ENCODE measurements at places on chromosomes 4 and X.
A peak's percentile ranks its signal among the peaks of the same experiment; 100 is the strongest.

DNA sequence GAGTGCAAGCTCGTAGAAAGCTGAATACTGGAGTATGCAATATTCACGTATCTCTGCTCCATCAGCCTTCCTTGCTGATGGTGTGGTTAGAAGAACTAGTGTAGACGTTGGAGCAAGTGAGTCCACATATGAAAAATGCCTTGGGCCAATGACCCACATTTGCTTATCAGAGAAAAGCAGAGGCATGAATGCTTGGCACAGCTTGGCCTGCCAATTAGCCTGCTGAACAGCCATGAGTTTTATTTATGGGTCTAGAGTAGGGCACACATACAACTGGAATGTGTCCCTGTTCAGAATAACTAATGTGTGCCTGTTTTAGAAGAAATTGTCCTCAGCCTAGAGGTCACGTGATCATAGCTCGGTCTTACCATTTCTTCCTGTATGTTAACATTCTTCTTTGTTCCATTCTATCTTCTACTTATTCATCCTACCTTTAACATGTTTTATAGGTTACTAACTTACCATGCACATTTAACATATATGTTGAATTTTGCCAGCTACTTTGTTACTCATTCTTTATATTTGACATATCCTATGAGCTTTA, 432.7 kb upstream of the AADAT start:
- no peak for DNase-seq

- no peak for DNase-seq
These were observed 2582.2 kb downstream of the PCDH7 start for GRCh38 chr4:33302321-33302720.

DNA sequence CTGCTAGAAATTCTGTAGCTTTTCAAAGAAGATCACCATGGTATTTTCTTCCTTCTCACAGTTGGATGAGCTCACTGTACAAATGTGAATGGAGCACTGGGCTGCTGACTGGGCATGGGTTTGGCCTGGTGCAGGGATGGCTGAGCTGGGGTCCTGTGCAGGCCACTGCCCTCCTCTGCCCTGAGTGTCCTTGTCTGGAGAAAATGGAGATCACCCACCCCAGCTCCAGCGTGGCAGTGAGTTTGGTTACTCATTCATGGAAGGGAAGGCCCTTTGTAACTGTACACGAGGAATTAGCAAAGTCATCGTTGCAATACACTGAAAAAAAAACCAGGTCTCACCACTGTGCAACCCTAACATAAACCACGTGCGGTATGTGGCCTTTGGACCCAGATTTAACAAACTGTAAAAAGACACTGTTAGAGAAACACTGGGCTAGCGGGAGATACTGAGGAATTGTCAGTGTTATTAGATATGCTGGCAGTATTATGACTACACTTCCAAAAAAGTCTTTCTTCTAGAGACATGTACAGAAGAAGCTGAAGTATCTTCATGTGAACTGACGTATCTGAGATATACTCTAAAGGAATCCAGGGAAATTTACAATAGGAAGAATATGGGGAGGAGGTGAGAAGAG, 16.1 kb upstream of the TBC1D14 start:
- DNase-seq = no peak

GRCh38 chrX:47143894-47144625, 442 bp downstream of the NDUFB11 start:
- DNase-seq = peak; percentile 74

DNA sequence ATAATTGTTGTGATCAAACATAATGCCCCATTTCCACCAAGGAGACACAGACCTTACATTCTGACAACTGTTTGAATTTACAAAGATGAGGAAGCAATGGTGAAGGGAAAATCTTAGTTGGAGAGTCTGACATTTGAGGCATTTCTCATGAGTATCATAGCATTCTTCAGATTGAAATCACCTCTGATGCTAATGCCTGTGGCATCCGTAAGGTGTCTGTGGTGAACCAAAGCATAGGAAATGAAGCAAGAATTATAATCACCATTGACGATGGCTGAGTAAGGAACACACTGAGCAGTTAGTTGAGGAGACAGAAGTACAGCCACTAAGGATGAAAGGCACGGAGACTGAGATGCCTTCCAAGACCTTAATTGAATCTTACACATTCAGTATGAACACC, 575.7 kb downstream of the TRIML1 start:
- DNase-seq = no peak

DNA sequence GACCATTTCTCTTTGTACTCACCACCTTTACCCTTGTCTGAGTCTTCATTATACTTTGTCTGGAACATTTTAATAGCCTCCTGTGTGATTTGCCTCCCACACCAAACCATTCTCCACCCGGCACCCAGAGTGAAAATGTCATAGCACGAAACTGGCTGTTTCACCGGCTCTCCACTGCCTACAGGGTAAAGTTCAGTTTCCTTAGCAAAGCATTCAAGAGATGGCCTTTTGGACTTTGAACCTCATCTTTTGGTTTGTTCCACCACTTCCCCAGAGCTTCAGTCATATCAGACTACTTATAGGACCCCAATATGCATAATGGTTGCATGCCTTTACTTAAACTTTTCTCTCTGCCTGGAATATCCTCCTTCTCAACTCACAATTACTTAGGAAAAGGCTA, 38.3 kb downstream of the RAP2C start:
- no peak for DNase-seq

GRCh38 chr4:26369581-26369980, 48.8 kb downstream of the RBPJ start:
- DNase-seq = no peak
